ENCODE measurements at places on chromosomes 4 and X.

- no peaks in the 10 kb centered on the region for H3K4me1 ChIP-seq
- H3K27me3 ChIP-seq = no peaks in the 10 kb centered on the region
- no peak overlapping the region for H3K27ac ChIP-seq
- H3K4me3 ChIP-seq = no peak overlapping the region
Measured at GRCh38 chr4:26272654-26273615, 47.9 kb upstream of the RBPJ start.

DNA sequence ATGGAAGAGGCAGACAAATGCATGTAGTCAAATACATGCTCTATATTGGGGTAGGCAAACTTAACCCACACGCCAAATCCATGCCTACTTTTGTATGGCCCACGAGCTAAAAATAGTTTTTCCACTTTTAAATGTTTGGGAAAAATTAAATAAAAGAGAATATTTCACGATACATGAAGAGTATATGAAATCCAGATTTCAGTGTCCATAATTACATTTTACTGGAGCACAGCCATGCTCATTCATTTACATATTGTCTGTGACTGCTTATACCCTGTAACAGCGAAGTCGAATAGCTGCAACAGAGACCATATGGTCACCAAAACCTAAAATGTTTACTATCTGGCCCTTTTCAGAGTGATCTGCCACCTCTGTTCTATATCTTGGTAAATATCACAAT, 257.4 kb upstream of the NOCT start:
- no peak overlapping the region for H3K4me3 ChIP-seq
- no peak overlapping the region for H3K27ac ChIP-seq
- H3K36me3 ChIP-seq = no peaks in the 10 kb centered on the region
- H3K4me1 ChIP-seq = no peaks in the 10 kb centered on the region

DNA sequence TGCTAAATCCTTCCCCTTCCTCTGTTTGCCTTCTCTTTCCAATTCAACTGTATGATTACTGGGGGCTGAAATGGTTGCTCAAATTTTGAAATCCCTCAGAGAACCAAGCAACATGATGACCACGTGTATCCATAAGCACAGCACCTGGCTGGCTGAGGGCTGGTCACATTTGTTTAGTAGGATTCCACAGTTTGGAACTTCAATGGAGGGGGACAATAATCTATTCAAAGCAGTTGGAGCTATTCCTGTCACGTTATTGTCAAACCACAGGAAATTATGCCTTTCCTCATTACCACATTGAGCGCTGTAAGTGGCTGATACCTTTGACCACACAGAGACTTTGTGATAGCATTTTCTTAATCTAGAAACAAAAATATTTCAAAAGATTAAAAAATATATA, 7.0 kb downstream of the TMSB4X start:
- H3K4me1 ChIP-seq = peaks cover 19% of the 10 kb centered on the region
- H3K36me3 ChIP-seq = peaks cover 8% of the 10 kb centered on the region
- H3K27me3 ChIP-seq = no peaks in the 10 kb centered on the region
- no peak overlapping the region for H3K27ac ChIP-seq

GRCh38 chrX:16592194-16592770, 57.7 kb upstream of the S100G start:
- no peak for DNase-seq
- H3K27me3 ChIP-seq = no peaks in the 10 kb centered on the region
- no peak overlapping the region for H3K4me3 ChIP-seq
- peaks cover 9% of the 10 kb centered on the region for H3K4me1 ChIP-seq

DNA sequence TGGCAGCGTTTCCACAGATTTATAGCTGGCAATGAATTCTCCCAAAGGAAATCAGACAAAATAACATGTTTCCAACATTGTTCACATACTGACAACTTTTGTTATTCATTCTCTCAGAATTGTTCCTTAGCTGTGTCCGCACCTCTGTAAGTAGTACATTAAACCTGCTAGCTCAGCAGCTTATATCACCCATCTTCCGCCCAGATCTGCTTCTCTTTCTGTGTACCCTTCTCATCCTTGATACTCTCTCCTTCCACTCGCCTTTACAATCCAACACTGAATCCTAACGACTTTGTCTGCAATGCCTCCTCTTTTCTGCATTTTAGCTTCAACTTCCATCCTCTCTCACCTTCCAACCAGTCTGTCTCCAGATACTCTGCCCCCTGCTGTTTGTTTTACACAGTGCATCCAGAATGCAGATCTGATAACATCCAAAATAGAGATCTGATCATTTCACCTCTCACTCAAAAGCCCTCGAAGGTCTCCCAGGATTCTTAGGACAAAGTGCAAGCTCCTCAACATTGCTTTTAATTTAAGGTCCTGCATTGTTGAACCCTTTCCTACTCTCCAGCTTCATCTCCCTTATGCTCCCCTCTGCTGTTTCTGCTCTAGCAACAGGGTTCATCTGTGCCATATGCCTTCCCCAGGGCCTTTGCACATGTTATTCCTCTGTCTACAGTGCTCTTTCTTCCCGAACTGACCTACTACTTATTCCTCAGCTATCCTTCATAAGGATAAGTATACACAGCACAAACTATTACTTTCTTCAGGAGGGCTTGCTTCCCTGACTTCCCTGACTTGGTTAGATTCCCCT, 67.3 kb upstream of the VBP1 start:
- H3K4me1 ChIP-seq = no peaks in the 10 kb centered on the region
- H3K36me3 ChIP-seq = no peaks in the 10 kb centered on the region
- no peaks in the 10 kb centered on the region for H3K27me3 ChIP-seq
- H3K4me3 ChIP-seq = no peak overlapping the region

DNA sequence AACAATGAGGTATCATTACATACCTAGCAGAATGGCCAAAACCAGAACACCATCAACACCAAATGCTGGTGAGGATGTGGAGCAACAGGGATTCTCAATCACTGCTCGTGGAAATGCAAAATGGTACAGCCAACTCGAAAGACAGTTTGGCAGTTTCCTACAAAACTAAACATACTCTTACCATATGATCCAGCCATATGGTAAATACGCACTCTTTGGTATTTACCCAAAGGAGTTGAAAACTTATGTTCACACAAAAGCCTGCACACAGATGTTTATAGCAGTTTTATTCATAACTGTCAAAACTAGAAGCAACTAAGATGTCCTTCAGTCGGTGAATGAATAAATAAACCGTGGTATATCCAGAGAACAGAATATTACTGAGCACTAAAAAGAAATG, 7.8 kb downstream of the CASP3 start:
- H3K4me1 ChIP-seq = no peaks in the 10 kb centered on the region
- no peak overlapping the region for H3K4me3 ChIP-seq
- H3K27me3 ChIP-seq = no peaks in the 10 kb centered on the region
- peaks cover 32% of the 10 kb centered on the region for H3K36me3 ChIP-seq
- no peak for DNase-seq

DNA sequence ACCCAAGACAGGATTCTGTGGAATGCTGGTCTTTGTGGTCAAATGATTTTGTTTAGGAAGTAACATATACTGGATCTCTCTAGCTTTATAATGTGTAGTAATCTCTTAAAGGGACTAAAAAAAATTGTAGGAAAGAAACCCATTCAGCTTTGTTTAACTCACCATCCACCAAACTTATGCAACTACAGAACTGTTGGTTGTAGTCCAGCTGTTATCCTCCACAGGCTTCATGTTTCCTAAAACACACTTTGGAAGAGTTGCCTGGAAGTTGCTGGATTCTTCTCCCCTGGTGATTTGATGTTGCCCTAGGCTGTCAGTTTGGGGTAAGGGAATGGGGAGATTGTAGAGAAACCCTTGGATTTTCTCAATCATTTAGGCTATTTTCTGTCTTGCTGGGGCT, 89.3 kb downstream of the RLIM start:
- no peaks in the 10 kb centered on the region for H3K4me1 ChIP-seq
- H3K27ac ChIP-seq = no peak overlapping the region
- no peaks in the 10 kb centered on the region for H3K36me3 ChIP-seq
- DNase-seq = no peak
- no peak overlapping the region for H3K4me3 ChIP-seq

- peaks cover 9% of the 10 kb centered on the region for H3K4me1 ChIP-seq
- H3K4me3 ChIP-seq = no peak overlapping the region
- H3K27me3 ChIP-seq = no peaks in the 10 kb centered on the region
- DNase-seq = no peak
- H3K36me3 ChIP-seq = no peaks in the 10 kb centered on the region
Measured at GRCh38 chr4:54165438-54165837, 63.7 kb upstream of the PDGFRA start.

GRCh38 chr4:54230484-54231418, 1.7 kb downstream of the PDGFRA start:
- H3K4me1 ChIP-seq = peaks cover 3% of the 10 kb centered on the region
- no peaks in the 10 kb centered on the region for H3K36me3 ChIP-seq
- no peak overlapping the region for H3K27ac ChIP-seq
- peak; percentile 56 for DNase-seq

GRCh38 chr4:73087871-73088270, 18.4 kb upstream of the COX18 start:
- no peaks in the 10 kb centered on the region for H3K27me3 ChIP-seq
- peaks cover 89% of the 10 kb centered on the region for H3K36me3 ChIP-seq
- no peak for DNase-seq
- H3K4me1 ChIP-seq = no peaks in the 10 kb centered on the region

GRCh38 chr4:74235135-74235534, 73.1 kb upstream of the EPGN start:
- H3K36me3 ChIP-seq = no peaks in the 10 kb centered on the region
- H3K27me3 ChIP-seq = no peaks in the 10 kb centered on the region
- DNase-seq = no peak
- no peak overlapping the region for H3K4me3 ChIP-seq

GRCh38 chr4:1988327-1988724, 20.4 kb downstream of the NELFA start:
- H3K27ac ChIP-seq = no peak overlapping the region
- H3K36me3 ChIP-seq = peaks cover 52% of the 10 kb centered on the region
- H3K27me3 ChIP-seq = no peaks in the 10 kb centered on the region
- no peak overlapping the region for H3K4me3 ChIP-seq
- H3K4me1 ChIP-seq = no peaks in the 10 kb centered on the region
